Fibroblast of upper back skin (primary cell): ENCODE measurements at places on chromosomes 4 and X.

- no peak for DNase-seq
These were observed 931.1 kb upstream of the TENM3 start for GRCh38 chr4:181312066-181312465.

- DNase-seq = no peak
These were observed 8.2 kb downstream of the MSANTD1 start for GRCh38 chr4:3257103-3257555.

GRCh38 chr4:122710434-122711308 is 21.8 kb upstream of the BBS12 start:
- peak; percentile 41 for DNase-seq

DNA sequence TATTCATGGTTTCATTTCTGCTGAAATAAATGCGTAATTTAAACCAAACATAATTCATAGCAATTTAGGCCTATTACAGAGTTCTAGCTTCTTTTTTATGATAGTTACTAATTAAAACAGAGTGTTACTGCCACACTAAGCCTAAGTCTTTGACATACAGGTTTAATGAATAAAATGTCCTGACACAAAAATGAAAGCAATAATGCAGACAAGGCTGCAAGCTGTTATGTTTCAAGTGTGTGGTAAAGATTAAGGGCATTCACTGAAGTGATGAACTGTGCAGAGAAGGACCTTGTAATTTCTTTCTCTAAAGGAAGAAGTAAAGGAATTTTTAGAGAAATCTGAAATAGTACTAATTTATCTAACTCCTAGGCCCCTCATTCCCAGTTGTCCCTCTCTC is 2.9 kb downstream of the NDNF start:
- DNase-seq = no peak

- DNase-seq = no peak
These were observed 62.5 kb upstream of the MND1 start for GRCh38 chr4:153282023-153282422.

DNA sequence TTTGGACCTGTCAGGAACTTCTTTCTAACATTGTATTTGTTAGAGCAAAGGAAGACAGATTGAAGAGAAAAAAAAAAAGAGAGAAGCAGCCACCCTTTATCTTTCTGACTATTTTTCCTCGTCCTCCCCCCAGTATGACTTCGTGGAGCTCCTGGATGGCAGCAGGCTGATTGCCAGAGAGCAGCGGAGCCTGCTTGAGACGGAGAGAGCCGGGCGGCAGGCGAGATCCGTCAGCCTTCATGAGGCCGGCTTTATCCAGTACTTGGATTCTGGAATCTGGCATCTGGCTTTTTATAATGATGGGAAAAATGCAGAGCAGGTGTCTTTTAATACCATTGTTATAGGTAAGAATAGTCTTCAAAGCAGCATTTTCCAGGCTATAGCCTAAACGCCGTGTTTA is 237.7 kb downstream of the DCTD start:
- no peak for DNase-seq

DNA sequence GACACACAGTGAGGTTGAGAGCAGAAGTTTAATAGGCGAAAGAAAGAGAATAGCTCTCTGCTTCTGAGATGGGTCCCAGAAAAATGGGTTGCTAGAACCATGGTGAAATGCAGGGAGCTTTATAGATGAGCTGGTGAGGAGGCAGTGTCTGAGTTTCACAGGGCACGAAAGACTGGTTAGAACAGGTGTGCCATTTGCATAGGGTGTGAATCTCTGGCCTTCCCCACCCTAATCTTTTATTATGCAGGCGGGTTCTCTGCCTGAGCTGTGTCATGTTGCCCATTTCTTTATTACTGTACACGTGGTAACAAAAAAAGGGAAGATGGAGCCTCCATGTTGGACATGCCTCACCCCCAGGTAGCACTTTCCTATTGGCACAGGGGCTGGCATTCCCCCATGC is 39.1 kb downstream of the FUNDC1 start:
- no peak for DNase-seq

DNA sequence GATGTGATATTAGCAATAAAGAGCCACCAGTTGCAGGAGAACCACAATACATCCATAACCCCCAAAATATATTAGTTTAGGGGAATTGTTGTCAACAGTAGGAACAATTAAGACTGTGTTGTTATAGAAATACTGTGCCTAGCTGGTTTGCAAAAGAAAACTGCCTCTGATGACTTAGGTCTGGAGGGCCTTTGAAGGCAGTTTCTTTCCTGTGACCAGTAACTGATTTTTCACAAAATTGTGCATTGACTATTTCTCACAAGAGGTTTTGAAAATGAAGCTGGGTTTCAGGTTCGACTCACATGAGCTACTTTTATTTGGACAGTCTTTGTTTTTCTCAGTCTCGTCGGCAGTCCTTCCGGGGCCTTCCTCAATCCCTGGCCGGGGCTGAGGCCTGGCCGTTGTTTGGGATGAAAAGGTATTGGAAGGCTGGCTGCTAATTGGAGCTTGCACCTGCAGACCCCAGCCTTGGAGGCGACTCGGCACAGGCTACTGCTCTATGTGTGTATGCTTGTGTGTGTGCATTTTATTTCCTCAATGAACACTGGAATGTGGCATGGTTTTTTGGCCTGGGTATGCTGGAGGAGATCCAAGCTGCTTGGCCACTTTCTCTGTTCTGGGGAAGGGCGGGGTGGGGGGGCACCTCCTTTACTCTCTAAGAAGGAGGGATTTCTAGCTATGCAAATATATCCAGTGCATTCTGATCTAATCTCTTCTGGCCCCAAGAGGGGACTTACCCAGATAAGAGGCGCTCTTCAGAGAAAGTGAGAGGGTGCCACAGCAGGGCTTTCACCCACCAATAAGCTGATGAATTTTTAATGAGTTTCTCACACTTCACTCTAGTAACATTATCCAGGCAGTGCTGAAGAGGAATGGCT is 49.5 kb upstream of the LNX1 start:
- no peak for DNase-seq
